Activated CD4-positive, alpha-beta T cell treated with anti-CD3 and anti-CD28 coated beads, Interleukin-2, Interleukin-4, amounts not matched to agents 100 ng/mL and 50 ng/mL, durations not matched to agents 16 hours and 8 hours (primary cell): ENCODE measurements at places on chromosomes 1 and 21.
A peak's percentile ranks its signal among the peaks of the same experiment; 100 is the strongest.

DNA sequence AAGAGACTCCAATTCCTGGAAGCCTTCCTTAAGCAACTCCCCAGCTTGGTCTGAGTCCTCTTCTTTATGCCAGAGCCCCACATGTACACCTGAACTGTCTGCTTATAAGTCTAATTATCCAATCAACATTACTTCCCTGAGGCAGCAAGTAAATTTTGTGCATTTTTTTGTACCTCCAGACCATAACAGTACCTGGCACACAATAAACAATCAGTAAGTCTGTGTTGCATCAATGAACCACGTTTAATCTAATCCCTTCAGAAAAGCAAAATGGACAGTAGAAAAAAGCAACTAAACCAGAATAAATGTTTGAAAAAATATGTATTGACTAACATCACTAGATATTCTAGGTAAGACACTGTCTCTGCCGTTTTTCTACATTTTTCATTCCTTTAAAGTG, 20.5 kb downstream of the MRPL39 start:
- no peak for DNase-seq

GRCh38 chr1:159851407-159851806, 11.1 kb downstream of the VSIG8 start:
- peak; percentile 10 for DNase-seq

GRCh38 chr1:204697893-204698292, 12.4 kb upstream of the LRRN2 start:
- DNase-seq: no peak

- DNase-seq: no peak
Measured at GRCh38 chr1:21449906-21450305, 10.0 kb downstream of the NBPF3 start.

GRCh38 chr1:214338212-214338611, 57.3 kb downstream of the SMYD2 start:
- no peak for DNase-seq

- peak; percentile 80 for DNase-seq
Measured at GRCh38 chr1:109263597-109264378, 14.4 kb downstream of the CELSR2 start.

- no peak for DNase-seq
Measured at GRCh38 chr1:50103615-50104081, 5.1 kb upstream of the ELAVL4 start.

GRCh38 chr1:68384872-68385411, 64.8 kb downstream of the RPE65 start:
- no peak for DNase-seq

- no peak for DNase-seq
Measured at GRCh38 chr1:235549351-235550139, 45.3 kb upstream of the B3GALNT2 start.

- DNase-seq: no peak
Measured at GRCh38 chr1:90100566-90100965, 105.7 kb downstream of the ZNF326 start.

DNA sequence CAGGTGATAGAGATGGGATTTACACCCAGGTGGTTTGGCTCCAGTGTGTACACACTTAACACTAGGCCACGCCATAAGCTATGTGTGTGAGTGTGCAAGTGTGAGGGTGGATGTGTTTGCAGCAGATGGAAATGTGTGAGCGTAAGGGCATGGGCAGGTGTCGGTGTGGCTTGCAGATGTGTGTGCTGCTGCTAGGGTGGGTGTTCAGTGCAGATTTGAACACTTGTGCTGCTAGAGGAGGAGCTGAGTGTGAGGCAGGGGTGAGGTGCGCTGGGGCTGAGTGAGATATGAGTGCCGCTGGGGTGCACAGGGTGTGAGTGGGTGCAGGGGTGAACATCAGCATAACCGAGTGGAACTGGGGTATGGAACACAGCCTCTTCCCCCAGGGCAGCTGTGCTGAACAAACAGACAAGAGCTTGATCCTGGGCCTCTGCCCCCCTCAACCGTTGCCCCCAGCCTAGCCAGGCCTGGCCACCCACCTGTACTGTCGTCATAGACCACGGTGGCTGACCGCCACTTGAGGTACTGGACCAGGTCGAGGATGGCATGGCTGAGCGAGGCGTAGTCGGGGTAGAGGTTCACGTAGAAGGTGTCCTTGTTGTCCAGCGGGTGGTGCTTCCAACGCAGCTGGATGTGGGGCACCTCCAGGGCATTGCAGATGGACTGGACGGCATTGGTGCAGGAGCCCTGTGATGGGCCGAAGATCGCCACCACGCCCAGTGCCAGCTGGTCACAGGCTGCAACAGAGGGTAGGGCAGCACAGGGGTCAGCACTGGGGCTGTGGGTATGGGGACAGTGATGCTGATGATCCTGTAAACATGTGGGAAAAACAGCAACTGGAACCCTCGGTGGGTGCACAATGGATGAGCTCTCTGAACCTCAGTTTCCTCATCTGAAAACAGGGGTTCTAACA, 153.9 kb downstream of the GRIK3 start:
- no peak for DNase-seq

DNA sequence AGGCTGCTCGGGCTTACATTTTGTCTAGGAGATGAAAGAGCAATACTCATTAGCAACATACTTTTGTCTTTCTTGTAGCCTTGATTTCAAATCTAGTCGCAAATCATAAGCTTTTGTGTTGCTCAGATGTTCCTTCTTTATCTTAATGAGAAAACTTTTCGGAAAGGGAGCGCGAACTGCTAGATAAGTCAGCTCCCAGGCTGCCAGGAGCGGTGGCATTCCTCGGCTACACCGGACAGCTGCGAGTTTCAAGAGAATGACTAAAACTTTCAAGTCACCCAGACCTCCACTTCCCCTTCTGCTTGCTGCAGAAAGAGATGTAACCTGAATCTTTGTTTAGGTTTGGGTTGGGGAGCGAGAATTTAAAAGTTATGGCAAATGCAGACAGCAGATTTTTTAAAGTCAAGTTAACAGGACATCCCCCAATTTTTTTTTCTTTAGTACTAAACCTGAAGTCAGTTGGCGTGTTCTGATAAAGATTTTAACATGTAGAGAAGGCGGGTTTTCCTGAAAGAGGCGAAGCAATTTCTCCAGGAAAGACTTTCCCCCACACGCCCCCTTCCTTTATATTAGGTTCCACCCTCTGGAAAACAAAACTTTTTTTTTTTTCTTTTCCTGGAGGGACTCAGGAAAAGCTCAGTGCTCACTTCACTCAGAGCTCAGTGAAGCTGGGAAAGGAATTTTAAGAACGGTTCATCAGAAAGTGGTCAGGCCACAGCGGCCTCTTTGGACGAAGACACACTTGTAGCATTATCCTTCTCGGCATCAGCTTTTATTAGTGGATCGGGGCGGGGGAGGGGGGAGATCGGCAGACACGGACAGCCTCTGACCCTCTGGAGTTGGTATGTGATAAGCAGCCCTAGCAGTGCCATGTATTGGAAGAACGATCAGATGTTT, at the start of gene LHX8:
TSS of gene LHX8 (plus strand) at position 639 of the 897 bp plus-strand sequence. CDS start 2,227 bp downstream, outside the sequence.
- no peak for DNase-seq

DNA sequence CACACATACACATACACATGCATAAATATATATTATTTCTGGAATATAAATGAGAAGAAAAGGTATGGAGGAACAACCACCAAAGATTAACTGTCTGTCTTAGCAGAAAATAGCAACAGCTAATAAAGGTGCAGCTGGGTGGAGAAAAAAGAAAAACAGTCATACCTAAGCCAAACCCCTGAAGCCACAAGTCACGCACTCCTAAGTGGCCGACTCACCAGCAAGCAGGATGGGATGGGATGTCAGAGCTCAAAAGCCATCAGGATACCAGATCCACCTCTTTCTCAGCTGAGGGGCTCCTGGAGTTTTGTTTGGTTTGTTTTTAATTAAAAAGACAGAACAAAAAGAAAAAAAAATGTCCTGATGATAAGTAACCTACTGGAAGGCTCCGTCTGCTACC, 64.7 kb upstream of the HIVEP3 start:
- no peak for DNase-seq

GRCh38 chr1:201841265-201841912, 12.4 kb downstream of the IPO9 start:
- DNase-seq: no peak

DNA sequence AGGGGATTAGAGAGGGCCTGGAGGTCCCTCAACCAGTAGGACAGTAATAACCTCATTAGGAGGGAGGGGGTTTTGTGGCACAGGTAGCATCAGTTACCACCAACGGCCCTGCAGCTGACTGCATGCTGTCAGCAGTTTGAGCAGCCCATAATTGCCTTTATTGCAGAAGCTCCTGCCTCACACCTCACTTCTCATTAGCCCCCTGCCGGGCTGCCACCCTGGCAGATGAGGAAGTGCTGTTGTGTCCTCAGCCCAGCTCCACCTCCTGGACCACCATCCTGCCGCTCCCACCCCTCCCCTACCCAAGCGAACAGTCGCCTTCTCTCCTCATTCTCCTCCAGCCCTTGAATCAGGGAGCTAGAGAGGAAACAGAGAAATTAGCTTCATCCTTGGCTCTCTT, 237.4 kb downstream of the LMX1A start:
- no peak for DNase-seq

GRCh38 chr1:232951180-232951579, 769 bp downstream of the NTPCR start:
- peak; percentile 34 for DNase-seq

DNA sequence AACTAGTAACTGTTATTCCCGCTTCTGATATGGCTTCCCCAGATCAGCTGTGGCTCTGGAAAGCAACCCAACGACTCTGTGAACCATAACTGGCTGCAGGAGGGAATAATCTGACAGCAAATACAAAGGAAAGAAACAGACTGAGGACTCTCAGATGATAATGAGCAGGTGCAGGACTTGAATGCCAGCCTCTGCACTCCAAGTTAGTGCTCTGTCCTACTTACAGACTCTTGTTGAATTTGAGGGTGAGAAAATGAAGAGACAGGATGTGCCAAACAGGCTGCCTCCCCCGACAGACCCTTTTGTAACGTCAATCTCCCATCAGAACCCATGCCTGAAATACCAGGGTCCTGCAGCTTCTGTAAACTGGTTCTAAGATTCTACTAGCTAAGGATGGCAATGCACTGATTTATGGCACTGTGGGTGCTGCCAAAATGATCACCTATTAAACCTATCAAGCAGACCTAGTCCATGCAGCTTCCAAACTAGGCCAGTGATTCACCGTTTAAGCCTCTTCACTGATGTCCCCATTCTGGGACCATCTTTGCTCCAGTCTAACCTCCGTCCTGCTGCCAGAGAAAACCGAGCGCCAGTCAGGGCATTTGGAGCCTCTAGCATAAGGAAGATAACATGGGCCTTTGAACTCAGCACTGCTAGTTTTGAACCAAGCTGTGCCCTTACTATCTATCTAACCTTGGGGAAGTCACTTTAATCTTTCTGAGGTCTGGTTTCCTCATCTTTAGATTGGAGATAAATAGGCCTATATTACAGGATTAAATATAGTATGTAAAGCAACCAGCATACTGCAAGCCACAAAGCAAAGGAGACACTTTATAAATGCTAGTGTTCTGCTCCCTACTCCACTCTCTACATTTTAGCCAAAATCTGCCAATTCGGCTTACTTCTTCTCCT, 4.8 kb downstream of the MKNK1 start:
- DNase-seq: no peak
